ENCODE measurements at places on chromosomes 6 and 20.

DNA sequence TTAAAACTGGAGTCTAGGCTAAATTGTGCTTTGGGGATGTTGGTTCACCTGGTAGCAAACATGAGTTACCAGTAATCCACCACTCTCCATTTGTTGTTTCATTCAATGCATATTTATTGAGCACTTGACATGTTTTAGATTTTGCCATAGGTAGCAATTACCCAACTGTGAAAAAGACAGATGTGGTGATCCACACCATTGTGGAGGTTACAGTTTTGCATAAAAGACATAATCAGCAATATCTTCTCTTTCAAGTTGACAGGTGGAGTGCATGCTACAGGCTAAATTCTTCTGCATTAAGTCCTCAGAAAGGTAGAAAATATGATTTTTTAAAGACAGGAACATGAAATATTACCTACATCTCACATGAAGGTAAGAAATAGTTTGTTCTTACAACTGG, 143.0 kb upstream of the TSHZ2 start:
- DNase-seq, result no peak

DNA sequence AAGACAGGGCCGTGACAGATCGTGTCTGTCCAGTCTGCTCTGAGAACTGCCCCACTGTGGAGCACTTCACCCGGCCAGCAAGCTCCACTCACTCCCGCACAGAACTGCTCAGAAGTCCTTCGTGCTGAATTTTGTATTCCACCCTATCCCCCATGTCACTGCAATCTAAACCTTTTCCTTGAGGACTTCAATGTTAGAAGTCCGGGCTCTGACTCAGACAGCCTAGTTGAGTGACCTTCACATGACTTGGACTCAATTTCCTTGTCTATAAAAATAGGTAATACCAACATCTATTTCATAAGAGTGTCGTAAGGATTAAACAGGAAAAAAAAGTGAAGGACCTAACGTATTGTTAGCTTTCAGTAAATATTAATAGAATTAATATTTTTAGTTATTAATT, 161.6 kb downstream of the QRSL1 start:
- no peak for DNase-seq

- DNase-seq, result no peak
Measured at GRCh38 chr20:51994751-51995417, 192.6 kb upstream of the SALL4 start.

DNA sequence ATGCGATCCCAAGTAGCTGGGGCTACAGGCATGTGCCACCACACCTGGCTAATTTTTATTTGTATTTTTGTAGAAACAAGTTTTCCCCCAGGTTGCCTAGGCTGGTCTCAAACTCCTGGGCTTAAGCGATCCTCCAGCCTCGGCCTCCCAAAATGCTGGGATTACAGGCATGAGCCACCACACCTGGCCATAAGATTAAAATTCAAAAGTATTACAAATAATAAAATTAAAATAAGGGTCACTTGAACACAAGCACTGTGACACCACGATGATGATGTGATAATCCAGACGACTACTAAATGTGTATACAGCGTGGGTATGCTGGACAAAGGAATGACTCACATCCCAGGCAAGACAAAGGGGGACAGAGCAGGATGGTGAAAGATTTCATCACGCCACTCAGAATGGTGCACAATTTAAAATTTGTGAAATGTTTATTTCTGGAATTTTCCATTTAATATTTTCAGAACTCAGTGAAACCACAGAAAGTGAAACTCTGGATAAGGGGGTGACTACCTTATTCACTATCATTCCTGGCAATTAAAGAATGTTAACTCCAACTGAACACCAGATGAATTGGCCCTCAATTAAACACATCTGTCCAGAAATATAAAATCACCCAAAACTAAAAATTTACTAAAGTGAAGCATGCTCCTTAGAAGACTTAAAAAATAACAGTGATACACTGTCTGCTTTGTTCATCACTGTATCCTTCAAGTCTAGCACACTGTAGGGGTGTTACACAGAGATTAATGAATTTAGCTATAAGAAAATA, 13.1 kb downstream of the B4GALT5 start:
- no peak for DNase-seq

DNA sequence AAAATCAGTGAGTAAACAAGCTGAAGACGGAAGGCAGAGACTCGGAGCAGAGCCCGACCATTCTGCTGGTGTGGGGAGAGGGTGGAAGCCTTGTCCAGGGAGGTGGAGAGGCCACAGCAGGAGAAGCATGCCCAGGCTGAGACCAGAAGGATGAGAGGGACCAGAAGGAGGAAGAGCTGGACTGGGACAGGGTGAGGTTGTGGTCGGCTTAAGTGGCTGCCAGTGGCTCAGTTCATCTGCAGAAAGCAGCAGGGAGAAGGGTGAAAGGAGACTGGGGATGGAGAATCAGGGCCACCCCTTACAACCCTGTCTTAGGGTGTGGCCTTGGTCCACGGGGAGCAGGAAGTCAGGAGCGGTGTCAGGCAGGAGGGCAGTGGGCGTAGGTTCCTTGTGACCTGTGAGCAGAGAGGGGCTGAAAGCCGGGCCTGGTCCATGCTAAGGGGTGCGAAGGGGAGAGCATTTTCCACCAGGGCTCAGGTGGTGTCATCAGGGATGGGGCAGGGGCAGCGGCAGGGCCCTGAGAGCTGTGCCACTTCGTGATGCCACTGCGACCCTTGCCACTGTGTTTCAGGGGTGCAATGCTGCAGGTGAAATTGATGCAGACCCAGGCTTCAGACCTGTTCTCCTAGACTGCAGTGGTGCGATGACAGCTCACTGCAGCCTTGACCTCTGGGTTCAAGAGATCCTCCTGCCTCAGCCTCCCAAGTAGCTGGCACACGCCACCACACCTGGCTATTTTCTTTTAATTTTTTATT, 81.1 kb downstream of the TTLL2 start:
- no peak for DNase-seq

DNA sequence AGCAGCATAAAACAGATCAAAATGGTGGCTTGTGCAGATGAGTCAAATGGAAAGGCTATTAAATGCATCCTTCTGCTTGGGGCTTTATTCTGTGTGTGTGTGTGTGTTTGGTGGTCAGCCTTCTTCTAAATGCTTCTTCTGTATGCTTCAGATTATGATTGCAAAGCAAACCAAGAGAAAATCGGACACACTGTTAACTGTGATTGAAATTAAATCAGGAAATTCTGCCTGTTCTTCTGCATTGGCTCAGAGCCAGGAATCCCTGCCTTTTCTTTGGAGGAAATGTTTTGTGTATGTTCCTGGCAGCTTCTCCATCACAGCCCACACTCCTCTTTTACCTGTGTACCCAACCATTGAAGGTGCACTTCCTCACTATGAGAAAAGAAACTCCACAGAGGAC, 22.3 kb upstream of the PDE10A start:
- no peak for DNase-seq

DNA sequence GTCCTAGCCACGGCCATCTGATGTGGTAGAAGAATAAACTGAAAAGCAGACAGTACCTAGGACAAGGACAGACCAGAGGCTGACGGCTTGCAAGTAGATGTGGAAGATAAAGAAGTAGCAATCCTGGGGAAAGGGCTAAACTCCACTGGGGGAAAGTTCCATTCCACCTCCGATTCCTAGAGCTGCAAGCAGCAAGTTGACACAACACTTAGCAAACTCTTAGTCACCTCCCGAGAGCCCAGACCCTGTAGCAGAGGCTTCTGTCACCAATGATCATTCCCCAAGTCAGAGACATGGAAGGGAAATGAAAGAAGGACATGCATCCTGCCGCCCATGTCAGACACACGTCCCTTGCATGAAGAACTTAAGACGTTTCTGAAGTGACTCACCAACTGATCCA, 99.2 kb upstream of the RPS6KA2 start:
- DNase-seq, result no peak

GRCh38 chr6:82066991-82067411, 180.5 kb downstream of the IBTK start:
- DNase-seq, result no peak

GRCh38 chr20:57167971-57168701, 98.3 kb downstream of the BMP7 start:
- DNase-seq, result no peak

DNA sequence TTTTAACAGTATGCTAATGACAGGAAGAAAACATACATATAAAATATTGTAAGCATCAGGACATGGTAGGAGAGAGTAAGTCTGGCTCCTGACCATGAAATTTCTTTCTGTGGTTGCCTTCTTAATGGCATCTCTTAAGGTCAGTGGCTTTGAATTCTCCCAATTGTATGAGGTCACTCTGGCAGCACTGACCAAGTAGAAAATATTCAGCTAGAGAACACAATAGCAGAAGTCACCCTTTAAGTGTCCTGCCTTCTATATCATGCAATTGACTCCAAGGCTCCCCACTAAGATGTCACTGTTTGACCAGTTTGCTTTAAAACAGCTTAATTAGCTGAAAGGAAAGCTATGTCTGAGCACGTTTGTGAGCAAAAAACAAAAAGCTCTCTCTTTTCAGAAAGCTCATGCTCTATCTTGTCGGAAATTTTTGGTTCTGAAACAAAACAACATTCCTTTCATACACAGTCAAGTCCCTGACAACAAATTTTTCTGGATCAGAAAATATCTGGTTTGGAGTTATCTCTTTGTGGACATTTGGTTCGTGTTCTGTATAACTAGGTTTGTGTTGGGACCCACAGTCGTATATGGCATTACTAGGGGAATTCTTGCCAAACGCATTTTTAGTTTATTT, 120.9 kb upstream of the IFNGR1 start:
- no peak for DNase-seq

DNA sequence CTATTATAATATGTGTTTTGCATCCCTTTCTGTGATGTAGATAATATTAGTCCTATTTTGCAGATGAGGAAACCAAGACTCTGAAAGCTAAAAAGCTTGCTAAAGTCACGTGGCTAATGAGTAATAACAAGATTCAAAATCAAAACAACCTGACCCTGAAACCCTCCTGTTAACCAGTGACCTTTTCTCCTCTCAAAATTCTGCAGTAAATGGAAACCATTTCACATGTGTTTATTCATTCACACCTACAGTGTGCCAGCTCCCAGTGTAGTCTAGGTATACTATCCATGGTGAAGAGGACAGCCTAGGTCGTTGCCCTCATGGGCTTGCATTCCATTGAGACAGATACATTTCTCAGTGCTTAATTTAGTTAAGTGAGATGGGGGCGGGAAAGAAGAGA, 30.6 kb upstream of the PHACTR2 start:
- no peak for DNase-seq

DNA sequence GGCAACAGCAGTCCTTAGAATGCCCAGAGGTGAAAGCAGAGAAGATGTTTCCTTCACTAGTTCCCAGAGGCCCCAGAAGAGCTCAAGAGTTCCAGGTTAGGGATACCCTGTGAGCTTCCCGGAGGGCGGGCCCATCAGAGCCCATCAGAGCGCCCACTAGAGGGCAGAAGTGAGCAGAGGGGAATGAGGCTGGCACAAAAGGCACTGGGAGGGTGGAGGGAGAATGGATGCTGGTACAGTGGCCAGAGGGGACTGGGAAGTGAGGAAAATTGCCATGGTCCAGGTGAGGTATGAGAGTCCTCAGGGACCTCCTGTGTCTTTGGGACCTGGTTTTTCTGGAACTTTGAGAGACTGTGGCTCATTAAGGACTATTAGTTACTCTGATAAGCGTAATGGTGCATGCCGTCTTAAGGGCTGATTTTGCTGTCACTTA, 57.3 kb downstream of the LINC00237 start:
- no peak for DNase-seq

- DNase-seq, result no peak
Measured at GRCh38 chr6:146265056-146265455, 236.2 kb downstream of the GRM1 start.

GRCh38 chr6:144493035-144493910, 208.1 kb downstream of the UTRN start:
- DNase-seq, result no peak

DNA sequence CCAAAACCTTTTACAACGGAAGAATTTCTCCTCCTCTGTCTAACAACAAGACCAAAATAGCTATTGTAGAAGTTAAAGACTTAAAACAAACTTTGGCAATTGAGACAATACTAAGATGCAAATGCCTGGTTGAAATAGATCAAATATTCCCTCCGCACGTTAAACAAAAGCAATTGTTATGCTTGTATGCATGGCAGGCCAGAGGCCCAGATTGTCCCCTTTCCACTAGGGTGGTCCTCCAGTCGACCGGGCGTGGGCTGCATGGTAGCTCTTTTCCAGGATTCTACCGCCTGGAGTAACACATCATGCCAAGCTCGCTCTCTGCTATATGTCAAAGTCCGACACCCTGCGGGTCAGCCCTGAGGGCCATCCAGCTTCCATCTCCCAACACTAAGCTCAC, 234.7 kb downstream of the RNGTT start:
- DNase-seq, result no peak

DNA sequence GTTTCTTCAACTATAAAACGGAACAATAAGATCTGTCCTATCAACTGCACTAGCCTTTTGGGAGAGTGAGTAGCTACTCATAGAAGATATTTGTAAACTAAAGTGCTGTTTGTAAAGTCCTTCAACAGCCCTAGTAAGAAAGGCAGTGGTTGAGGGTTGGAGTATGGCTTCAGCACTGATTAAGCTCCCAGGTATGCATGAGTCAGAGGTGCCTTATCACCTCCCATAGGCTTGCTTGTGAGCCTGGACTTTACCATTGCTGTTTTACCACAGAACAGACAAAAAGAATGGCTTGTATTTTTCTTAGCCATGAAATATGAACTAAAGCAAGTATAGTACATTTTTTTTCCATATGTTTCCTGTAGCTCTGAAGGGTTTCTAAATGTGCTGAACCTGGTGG, 44.1 kb downstream of the SAMD3 start:
- DNase-seq, result no peak

DNA sequence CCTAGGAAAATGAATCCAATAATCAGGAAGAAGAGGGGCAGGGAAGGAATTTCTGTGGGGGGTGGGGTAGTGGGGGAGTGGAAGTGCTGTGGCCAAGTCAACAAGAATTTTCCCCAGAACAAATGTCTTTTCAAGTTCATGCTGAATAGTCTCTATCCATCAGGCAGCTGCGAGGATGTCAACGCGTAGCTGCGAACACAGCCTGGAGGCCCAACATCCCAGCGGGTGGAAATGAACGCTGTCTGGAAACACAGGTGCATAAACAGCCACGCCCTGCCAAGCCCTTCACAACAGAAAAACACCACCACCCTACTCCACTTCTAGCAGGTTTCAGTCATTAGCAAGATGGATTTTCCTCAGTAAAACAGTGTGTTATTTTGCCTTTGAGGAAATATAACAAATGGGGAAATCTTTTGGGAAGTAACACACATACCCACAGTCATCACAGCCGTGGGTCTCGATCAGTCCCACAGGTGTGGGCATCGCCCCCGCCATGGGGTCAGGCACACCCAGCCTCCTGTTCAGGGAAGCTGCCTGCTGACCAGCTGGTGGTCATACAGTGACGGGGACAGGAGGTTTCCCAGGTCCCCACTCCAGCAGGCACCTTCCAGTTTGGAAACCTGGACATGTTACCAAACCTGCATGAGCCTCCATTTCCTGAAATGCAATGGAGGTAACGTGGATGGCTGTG, 112.1 kb upstream of the THBS2 start:
- DNase-seq, result no peak

Measured in aorta (tissue), 5 donors.